ENCODE measurements at places on chromosomes 16 and 17.
A peak's percentile ranks its signal among the peaks of the same experiment; 100 is the strongest.

DNA sequence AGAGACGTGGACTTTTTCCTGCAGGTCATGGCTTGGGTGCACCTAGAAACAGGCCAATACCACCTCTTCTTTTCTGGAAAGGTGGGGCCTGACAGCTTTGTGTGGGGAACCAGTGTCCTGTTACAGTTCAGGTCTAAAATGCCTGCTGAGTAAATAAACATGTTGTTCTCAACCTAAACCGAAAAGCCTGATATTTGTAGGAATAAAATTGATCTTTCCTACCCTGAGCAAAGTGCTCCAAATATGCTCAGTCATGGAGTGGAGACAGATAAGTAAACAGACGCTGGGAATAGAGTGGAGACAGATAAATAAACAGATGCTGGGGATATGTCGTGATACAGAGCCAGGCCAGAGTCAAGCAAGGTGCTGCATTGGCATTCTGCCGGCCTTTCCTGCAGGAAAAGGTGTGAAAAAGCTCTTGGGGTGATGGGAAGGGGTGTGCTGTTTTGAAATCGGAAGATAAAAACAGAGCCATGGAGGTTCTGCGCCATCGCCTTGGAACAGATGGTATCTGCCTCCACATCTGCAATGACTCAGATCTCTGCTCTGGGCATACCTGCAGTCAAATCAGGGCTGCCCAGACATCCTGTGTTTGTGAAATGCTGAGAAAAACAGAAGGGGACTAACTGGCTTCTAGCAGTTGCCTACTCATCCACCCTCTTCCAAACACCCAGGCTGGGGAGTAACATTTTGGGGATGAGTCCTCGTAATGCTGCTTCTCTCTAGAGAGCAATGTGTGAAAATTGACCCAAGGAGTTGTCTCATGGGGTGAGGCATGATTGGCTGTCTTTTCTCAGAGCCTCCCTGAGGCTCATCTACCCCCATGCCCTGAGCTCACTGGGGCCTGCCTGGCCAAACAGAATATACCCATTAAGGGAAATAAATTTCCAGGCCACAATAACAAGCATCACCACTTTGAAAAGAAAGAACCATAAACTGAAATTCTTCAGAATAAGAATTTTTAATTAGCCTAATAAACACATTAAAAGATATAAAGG lies 16.8 kb upstream of the TRPV2 start:
- no peak for DNase-seq

GRCh38 chr16:30985401-30986128 lies 558 bp downstream of the HSD3B7 start:
- DNase-seq = peak; percentile 90

- peak; percentile 71 for DNase-seq
Measured at GRCh38 chr16:85172455-85173145, 60.3 kb upstream of the CIBAR2 start.

- DNase-seq = no peak
Measured at GRCh38 chr17:66689221-66689620, 145.7 kb upstream of the CACNG5 start.

GRCh38 chr16:10765772-10766171 lies 22.1 kb downstream of the NUBP1 start:
- no peak for DNase-seq

- DNase-seq = no peak
Measured at GRCh38 chr16:50667497-50668367, 13.4 kb downstream of the SNX20 start.

DNA sequence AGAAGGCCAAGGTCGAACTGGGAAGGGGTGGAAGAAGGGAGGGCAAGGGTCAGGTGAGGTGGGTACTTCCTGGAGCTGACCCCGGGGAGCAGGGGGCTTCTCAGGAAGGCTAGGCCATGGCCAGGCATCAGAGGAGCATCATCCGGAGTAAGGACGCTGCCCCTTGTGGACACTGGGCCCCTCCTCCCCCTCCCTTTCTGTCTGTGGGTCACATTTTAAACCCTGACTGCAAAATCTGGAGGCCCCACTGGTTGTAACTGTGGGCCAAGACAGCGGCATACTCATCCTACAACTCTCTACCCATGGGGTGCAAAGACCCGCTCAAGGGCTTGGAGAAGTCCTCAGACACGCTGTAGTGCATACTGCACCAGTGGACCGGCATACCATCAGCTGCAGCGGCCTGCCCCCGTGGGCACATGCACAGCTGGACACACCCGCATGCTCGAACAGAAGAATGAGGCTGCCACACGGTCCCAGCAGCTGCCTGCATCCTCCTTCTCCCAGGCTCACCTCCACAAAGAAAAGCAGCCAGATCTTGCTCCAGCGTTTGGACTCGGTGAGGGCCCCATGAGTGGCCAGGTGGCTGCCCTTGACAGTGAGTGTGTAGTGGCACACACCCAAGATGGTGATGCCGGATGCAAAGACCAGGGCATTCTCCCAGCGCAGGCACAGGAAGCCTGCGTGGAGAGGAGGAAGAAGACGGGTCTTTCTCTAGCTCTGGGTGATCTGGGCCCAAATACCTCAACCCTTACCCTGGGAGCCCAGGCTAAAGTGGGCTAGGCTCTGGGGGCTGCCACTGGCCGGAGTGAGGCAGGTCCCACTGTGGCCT lies 1.2 kb downstream of the FADS6 start:
- DNase-seq = peak; percentile 31

DNA sequence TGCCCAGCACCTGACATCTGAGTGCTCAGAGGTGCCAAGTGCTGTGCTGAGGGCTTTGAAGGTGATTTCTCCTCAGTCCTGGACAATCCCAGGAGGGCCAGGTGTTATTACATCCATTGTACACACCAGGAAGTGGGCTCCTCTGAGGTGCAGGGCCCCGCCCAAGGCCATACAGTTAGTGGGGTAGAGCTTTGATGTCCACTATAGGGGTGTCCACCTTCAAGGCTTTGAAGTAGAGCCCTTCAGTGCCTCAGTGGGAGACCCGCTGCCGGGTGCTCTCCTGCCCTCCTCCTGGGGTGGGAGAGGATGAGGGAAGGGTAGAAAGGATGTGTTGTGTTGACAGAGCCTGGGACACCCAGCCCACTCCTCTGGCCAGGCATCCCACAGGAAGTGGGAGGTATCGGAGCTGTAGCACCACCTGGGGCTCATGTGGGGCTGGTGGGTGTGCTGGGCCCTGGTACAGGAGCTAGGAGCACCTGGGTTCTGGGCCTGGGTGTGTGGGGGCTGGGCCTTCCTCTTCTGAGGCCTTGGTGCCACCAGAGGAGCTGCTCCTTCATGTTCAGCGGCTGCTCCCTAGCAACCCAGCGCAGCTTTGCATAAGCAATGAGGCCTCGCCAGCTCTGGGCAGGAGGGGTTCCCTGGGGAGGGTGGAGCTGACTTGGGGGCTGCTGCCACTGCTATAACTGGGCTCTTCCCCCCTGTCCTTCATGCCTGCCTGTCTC lies 7.4 kb downstream of the LASP1 start:
- DNase-seq = no peak

GRCh38 chr16:11131706-11132105 lies 124.3 kb downstream of the SOCS1 start:
- DNase-seq = no peak

GRCh38 chr17:27810902-27811557 lies 10.7 kb upstream of the NOS2 start:
- DNase-seq = peak; percentile 56

DNA sequence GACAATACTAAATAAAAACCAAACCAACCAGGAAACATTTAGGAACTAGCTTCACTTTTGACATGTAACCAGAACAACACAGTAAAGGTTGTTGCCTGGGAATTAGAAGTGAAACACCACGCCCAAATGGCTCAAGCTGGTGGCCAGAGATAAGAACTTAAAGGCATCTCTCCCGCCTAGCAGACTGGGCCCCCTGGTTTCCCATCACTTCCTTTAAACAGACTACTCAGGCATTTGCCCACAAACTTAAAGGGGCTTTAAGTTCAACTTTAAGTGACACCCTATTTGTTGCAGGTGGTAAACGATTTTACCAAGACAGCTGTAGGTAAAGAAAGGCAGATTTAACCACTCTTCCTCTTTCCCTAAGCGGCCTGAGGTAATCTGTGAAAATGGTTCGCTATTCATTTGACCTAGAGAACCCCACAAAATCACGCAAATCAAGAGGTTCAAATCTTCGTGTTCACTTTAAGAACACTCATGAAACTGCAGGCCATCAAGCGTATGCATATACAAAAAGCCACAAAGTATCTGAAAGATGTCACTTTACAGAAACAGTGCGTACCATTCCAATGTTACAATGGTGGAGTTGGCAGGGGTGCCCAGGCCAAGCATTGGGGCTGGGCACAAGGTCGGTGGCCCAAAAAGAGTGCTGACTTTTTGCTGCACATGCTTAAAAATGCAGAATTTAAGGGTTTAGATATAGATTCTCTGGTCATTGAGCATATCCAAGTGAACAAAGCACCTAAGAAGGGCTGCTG lies 40.8 kb upstream of the BPTF start:
- no peak for DNase-seq

DNA sequence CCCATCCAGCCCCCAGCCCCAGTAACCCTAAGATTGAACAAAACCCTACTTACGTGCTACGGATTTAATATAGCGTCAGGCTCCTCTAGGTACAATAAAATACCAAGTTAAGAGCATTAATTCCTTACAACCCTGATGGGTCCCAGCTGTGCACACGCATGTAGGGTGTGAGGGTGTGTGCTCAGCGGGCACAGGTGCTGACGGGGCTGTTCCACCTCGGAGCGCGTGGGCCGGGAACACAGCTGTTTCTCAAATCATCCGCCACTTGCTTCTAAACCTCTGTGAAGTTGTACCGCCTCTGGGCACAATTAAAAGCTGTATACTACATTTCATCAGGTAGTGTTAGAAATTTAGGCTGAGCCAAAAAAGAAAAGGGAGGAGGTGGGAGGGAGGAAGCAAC lies 478.6 kb downstream of the MAF start:
- no peak for DNase-seq

DNA sequence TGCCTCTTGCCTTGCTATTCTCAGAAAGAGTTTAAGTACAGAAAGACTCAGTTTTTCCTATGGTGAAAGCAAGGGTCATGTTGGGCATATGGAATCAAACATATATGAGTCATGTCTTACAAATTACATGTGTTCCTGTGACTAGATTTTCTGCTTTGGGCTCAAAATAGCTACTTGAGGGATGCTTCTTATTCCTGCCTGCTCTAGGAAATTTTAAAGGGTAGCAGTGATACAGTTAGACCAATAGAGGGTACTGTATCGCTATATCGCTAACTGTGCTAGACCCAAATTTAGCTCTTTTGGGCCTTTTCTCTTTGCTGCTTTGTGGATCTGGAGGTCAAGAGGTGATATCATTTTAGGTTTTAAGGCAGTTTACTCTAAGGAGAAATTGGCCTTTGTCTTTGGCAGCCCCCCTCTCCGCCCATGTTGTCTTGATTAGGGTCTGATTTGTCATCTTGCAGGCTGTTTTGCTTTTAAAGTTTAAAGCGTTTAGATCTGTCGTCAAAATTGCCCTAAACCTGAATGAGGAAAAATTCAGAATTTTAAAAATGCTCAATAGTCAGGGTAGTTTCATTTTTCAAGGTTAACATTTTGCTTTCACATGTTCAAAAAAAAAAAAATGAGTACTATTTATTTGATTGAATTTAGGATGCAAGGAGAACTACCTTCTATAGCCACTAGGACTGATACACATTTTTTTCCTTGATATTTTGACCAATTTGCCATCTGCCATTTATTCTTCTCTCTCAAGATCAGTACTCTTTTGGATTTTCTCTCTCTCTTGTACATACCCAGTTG lies 8.8 kb downstream of the NFATC3 start:
- DNase-seq = no peak

GRCh38 chr16:31455601-31456314 lies 3.5 kb upstream of the ARMC5 start:
- DNase-seq = peak; percentile 43

DNA sequence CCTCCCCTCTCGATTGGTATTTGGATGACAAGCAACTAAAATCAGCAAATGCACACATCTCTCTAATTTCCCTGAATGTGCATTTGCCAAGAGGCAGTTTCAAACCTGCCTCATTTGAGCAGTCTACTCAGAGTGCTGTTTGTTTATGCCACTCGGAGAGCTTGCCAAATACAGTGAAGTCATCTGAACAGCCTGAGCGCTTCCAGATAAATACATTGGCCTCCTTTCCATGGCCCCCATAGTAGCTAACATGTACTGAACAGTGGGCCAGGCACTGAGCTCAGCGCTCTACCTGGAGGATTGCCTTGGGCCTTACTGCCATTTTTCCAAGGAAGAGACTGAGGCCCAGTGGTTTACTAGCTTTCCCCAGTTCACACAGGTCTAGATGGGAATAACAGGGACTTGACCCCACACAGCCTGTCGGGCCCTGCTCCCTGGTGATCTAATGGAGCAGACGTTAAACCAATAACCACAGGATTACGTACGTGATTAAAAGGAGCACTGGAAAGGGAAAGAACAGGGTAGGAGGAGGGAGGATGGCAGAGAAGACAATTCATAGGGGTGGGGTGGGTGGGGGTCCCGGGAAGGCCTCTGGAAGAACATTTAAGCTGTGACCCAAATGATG lies 18.7 kb upstream of the ANKRD40CL start:
- peak; percentile 94 for DNase-seq

DNA sequence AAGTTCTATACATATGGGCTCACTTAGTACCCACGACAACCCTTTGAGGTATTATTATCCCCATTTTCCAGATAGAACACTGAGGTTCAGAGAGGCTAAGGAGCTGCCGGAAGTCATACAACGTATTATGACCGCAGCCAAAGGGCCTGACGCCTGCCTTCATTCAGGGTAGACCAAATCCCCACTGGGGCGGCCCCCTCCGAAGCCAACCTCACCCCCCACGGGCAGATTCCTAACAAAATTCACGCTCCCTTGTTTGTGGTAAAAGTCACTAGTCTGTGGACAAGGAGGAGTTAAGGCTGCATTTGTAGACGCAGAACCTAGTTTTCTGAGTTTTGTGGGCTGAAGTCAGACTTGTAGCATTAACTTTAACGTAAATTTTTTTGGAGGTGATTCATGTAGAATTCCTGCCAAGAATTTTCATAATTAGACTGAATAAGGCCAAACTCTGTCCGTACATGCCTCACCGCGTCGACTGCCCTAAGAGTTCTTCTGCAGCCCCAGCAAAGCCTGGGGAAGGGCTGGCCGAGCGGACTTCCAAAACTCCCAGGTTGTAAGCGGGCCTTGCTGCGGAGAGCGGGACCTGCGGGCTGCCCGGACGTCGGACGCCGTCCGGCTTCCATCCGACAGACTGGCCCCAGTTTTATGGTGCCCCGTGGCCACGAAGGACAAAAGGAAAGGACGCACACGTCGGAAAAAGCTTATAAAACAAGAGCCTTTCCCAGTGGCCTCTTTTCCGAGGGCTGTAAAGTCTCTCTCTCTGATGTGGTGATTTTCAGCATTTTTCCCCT lies 75.7 kb downstream of the NXN start:
- DNase-seq = no peak

GRCh38 chr17:61235001-61235826 lies 164.4 kb upstream of the TBX2 start:
- peak; percentile 41 for DNase-seq

DNA sequence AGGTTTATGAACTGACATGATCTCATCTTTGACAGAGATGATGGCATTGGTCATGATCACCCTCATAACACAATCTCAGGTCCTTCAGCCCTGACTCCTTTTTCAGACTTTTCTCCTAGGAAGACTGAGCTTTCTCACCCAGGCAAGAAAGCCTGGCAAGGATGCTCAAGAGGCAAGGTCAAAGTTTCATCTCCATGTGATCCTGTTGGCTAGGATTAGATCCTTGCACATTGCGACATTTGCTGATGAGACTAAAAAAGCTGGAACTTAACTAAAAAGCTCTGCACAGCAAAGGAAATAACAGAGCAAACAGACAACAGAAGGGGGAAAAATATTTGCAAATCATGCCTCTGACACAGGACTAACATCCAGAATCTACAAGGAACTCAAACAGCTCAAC lies 444.1 kb upstream of the PSMD7 start:
- DNase-seq = no peak

Measured in WERI-Rb-1 (cell line).